ENCODE measurements at places on chromosomes 4 and X.

DNA sequence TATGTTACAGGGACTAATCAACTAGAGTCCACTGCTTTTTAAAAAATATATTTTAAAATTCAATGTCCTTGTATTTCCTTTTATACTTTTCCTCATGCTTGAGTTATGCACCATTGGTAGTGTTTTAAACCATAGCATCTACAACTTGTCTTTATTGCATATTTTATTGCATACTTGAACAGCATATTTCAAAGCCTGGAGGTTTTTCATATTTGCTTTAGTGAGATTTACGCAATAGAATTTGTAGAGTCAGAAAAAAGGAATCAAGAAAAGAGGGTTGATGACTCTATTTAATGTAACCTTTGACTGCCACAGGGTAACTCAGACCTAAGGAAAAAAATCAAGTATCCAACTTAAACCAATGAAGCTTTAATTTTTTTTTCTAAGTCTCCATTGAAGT, 1165.7 kb upstream of the IGFBP7 start:
- no peak for DNase-seq

DNA sequence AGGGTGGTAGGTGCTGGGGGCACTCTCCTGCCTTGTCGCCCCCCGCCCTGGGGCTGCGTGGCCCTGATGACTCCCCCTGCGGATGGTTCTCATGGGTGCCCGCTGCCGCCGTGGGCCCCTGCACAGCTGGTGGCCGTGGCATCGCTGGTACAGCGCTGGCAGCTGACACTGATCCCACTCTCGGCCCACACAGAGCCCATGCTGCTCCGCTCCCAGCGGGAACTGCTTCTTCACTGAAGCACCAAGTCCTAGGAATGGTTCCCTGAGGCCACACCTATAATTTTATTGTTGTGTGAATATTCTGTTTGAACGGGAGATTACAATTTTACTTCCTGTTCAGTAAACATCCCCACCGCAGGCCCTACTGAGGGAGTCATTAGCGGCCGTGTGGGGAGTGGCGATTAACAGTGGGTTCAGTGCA, 138.6 kb upstream of the NKX1-1 start:
- DNase-seq: no peak

DNA sequence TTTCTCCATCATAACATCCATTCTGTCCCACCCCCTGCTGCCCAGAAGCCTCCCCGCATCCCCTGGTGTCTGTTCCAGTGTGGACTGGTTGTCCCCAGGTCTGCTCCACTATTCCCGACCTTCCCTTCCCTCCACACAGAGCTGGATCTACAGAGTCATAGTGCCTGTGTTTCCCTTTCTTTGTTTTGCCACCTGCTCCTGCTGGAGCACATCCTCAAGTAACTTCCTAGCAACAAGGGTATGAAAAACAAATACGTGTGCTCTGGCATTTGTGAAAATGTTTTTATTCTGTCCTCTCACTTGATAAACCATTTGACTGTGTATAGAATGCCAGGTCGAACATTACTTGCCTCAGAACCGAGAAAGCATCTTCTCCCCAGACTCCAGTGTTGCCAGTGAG, 29.9 kb upstream of the ADRA2C start:
- no peak for DNase-seq

DNA sequence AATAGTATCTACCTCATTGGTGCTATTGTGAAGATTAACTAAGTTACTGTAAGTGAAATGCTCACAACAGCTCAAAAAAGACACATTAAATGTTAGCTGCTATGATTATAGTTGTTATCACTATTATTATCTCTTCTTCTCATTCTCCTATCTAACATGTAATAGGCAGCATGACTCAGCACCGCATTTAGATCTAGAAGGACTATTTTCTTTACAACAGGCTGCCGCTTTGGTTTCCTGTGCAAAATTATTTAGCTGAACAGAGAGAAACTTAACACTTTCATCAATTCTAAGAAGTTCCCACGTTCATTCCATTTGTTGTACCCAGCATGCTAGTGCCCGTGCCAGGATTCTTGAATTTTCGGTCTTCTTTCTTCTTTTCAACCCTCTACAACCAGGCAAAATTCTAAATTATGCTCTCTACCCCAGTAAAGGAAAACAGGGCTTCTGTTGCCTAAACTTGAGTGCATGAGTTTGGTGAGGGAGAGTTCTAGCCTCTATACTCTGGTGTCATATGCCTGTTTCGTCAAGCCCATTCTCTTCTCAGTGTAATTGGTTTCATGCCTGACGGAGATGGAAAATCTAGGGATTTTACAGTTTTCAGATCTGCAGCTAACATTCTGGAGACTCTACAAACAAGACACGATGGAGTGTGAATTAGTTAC, 378.9 kb downstream of the PPP1R2C start:
- DNase-seq: no peak

DNA sequence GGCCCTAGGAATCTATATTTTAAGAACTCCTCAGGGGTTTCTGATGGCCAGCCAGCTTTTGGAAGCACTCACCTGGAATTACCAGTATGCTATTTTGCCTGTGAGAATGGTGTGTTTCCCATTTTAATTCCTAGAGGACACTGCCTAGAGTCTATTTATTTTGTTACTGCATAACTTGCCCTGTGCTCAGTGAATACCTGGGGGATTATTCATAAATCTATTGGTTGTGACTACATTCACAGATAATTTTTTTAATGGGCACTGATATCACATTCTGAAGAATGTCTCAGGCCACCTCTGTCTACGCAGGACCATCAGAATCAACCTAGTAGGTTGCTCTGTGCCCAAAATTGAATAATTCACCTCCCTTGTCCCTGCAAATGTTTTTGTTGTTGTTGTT, 6.7 kb downstream of the ARL13A start:
- DNase-seq: no peak

DNA sequence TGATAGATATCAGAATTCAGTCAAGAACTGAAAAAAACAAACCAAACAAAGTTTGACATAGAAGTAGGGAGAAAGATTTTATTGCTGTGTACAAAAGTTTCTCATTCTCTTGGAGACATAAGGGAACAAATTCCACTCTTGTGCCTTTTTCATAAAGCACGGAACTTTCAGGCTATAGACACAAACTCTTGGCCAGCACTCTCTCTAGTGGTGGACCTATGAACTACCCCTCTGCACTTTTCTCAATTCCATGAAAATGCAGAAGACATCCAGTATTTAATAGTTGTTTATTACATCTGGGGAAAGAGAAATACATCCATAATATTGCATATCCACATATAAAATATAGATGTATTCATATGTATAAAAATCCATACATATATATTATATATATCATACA, 291.6 kb upstream of the HS3ST1 start:
- no peak for DNase-seq

GRCh38 chr4:174742561-174742960, 86.5 kb downstream of the GLRA3 start:
- no peak for DNase-seq

DNA sequence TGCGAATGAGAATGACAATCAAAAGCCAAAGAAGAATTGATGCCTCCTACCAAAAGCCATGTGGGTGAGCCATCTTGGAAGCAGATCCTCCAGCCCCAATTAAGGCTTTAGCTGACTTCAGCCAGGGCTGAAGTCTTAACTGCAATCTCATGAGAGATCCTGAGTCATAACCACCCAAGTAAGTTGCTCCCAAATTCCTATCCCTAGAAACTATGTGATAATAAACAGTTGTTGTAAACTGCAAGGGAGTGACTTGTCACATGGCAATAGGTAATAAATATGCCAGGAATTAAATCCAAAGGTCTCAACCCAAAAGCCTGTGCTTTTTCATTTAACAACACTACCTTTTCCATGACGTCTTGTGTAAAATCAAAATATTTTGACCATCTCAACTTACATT, 154.2 kb upstream of the TBL1X start:
- DNase-seq: peak; percentile 11

GRCh38 chr4:124708517-124709300, 3.8 kb downstream of the ANKRD50 start:
- DNase-seq: no peak

DNA sequence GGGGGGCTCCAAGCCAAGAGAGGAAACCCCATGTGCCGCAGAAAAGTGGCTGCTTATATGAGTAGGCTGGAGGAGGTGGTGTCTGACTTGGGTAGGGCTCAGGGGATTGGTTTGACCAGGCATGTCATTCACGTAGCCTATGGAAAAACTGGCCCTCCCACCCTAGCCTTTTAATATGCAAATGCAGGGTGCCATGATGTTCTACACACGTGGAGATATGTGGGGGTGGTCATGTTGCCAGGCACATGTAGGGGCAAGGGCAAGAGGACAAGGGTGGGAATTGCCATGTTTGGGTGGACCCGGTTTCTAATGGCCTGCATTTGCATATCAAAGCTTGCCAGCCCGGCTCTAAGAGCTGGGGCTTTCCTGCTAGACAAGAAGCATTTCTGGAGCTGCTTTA, 86.9 kb upstream of the SHISA3 start:
- no peak for DNase-seq

DNA sequence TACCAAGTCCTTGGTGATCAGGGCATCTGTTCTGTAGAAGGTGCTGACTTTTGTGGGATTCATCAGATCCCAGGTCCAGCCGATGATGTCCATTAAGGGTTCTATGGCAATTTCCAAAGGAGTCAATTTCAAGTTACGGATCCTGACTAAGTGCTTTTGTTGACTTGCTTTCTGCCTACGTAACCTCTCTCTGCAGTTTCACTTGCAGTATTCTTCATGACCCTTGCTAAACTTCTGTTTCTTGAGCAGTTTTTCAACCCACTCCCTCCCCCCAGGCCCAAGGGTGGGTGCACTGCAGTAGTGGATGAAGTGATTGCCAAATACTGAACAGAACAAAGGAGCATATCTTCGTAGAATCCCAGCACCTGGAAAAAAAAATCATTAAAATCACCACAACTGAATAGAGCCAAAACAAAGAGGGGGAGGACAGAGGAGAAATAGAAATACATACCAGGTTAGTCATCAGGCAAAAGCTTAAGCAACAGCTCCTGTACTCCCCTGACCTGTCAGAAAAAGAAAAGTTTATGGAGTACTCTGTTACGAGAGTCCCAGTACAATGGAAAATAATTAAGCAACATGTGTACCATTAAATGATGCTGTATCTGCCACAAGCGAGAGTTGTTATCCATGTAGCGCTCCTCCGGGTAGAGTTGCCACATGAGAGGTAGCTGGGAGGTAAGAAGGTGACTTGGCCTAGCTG, 5.8 kb downstream of the CMC4 start:
- peak; percentile 10 for DNase-seq

- no peak for DNase-seq
These were observed 194.3 kb upstream of the CLNK start for GRCh38 chr4:10878861-10879260.

DNA sequence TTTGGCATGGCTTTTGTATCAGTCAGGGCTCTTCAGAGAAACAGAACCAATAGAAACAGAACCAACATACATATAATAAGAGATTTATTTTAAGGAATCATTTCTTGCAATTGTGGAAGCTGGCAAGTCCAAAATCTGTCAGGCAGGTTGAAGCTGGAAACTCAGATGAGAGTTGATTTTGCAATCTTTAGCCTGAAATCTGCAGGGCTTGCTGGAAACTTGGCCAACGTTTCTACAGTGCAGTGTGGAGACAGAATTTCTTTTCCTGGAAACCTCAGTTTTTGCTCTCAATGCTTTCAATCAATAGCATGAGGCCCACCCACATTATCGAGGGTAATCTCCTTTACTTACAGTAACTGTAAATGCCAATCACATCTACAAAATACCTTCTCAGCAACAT, 45.4 kb downstream of the COMMD8 start:
- no peak for DNase-seq

DNA sequence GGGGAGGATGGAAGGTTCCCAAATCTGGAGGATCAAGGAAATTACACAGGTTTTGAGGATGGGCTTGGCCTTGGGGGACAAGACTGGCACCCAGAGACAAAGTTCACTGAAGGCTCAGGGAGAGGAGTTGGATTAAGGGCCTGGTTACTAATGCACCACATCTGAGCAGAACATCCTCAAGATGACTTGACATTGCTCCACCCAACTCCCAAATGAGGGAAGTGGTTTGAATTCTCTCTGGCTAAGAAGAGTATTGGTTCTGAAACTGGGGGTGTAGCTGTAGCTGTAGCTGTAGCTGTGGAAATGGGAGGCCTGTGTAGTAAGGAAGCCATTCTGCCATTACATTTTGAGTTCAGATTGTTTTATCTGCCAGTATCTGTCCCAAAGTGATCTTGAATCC, 129.4 kb downstream of the RASL11B start:
- no peak for DNase-seq

GRCh38 chrX:54786967-54787366, 11.1 kb downstream of the ITIH6 start:
- DNase-seq: no peak

GRCh38 chr4:26369581-26369980, 48.8 kb downstream of the RBPJ start:
- DNase-seq: no peak

GRCh38 chr4:118991686-118992085, 103.0 kb downstream of the SYNPO2 start:
- DNase-seq: no peak

- no peak for DNase-seq
These were observed 252.7 kb downstream of the OPHN1 start for GRCh38 chrX:68180579-68180978.

GRCh38 chr4:121076416-121076815, 4.1 kb upstream of the NDNF start:
- no peak for DNase-seq

- peak; percentile 12 for DNase-seq
These were observed 119.8 kb upstream of the TSPAN5 start for GRCh38 chr4:98778206-98778605.

DNA sequence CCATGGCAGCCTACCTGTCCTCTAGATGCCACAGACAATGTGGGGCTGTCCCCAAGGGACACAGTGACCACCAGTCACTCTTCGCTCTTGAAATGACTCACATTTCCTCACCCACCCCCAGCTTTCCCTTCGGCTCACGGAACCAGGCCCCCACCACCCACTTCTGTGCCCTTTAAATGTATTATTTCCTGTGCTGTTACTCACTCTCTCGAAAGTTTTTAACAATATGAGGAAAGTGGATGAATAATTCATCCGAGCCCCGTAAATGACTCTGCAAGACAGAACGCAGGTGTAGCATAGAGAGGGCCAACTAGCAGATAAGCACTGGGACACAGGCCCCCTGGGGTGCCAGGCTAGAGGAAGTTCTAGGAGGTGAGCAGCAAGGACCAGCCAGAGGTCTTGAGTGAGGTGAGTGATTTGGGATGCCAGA, 179.5 kb upstream of the TBL1X start:
- DNase-seq: no peak

DNA sequence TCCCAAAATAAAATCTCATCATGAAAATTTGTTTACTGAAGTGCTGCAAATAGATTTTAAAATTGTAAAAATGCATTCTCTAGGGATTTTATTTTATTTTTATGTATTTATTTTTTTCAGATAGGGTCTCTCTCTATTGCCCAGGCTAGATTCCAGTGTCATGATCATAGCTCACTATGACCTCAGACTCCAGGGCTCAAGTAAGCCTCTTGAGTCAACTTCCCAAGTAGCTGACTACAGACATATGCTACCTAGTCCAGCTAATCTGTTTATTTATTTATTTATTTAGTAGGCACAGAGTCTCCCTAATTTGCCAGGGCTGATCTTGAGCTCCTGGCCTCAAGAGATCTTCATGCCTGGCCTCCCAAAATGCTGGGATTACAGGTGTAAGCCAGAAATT, 317.7 kb upstream of the ANXA10 start:
- no peak for DNase-seq

GRCh38 chr4:124028182-124028581, 631.6 kb downstream of the SPRY1 start:
- no peak for DNase-seq
